ENCODE measurements at places on chromosomes 7 and 10.

- DNase-seq, result no peak
Observed at GRCh38 chr7:97851683-97852082, 20.5 kb downstream of the ASNS start.

- DNase-seq, result no peak
Observed at GRCh38 chr7:8249121-8249520, 12.8 kb downstream of the ICA1 start.

DNA sequence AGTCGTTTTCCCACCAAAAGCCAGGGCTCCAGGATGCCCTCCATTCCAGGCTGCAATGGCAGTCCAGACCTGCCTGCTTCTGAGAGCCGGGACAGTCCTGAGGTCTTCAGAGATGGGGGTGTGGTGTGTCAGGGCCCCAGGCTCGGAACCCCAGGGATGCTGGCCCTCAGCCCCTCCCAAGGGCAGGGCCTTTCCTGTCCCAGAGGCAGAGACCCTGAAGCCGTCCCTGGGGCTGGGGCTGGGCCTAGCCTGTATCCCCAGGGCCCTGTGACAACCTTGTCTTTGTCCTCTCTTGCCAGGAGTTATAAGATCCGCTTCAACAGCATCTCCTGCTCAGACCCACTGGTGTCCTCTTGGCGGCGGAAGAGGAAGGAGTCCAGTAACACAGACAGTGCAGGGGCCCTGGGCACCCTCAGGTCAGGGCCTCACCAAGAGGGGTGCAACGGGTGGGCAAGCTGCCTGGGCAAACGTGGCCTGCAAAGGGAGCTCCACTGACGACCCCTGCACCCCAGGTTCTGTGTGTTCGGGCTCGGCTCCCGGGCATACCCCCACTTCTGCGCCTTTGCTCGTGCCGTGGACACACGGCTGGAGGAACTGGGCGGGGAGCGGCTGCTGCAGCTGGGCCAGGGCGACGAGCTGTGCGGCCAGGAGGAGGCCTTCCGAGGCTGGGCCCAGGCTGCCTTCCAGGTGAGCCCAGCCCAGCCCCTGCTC lies 15.9 kb downstream of the NOS3 start:
- no peak for DNase-seq

DNA sequence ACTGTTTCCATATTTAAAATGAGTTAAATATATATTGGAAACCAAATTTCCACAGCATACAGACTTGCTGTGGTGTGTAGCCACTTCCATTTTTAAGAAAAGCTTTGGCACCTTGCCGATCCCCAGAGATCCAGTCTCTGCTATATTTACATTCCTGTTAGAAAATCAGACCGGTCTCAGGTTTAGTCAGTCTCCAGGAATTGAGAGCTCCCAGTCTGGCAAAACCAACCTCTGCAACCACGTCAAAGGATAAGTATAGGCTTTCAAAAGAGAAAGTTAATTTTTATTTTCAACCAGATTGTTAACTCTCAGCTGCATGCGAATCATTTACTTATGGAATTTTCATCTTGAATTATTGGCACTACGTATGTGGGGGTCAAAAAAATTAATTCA lies 28.2 kb downstream of the PUS7 start:
- DNase-seq, result no peak

DNA sequence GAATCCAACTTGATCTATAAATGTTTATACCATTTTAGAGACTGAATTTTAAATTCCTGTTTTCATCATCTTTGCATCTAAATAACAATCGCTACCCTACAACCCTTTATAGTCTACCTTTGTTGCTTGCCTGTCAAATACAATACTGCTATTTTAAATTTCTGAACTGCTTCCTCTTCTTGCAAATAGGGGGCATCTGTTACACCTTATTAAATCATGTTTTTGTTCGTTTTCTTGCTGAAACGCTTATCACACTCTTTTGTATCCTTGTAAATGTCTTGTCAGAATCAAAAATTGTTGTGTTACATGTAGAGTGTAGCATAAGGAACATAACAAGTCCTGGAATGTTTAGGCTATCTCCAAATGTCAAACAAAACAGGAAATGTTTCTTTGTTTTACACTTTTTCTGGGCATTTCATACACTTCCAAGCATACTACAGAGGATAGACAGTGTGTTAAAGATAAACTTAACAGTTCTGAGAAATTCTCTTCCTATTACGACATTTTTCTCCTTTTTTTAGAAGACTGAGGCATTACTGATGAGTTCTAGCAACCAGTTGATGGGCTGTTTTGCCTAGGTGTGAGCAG lies 281.3 kb downstream of the GPR158 start:
- no peak for DNase-seq

GRCh38 chr10:104256335-104256961 lies 1.8 kb downstream of the GSTO1 start:
- no peak for DNase-seq

- no peak for DNase-seq
Observed at GRCh38 chr7:135971366-135971725, 5.8 kb downstream of the MTPN start.

GRCh38 chr10:86100581-86101061 lies 266.0 kb downstream of the GRID1 start:
- DNase-seq, result no peak

- DNase-seq, result no peak
Observed at GRCh38 chr7:157973971-157974677, 613.5 kb downstream of the PTPRN2 start.

DNA sequence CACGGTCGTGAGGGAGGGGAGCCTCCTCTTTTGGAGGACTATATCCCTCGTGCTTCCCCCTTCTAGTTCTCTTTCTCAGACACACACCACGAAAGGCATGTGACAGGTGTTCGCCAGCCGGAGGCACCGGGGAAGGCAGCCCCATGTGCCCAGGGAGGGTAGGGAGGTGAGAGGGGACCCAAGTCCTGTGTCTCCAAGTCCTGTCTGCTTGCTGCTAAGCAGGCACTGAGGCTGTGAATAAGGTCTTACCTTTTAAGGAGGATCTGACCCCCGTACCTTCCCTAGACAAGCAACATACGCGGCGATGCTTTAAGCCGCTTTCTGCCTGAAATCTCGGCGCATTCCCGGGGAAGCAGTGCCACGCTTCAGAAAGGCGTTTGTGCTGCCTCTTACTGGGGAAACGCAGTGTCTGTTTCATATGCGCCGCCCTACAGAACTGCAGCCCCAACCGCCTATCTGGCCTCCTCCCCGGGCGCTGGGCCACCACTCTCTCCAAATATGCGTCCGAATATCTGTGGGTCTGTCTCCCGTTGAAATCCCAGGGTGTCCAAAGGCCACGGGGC lies 770 bp downstream of the PLXNA4 start:
- DNase-seq, result no peak

GRCh38 chr10:25851548-25851947 lies 82.5 kb upstream of the MYO3A start:
- no peak for DNase-seq

GRCh38 chr10:49488056-49488717 lies 50.7 kb downstream of the ERCC6 start:
- DNase-seq, result no peak

DNA sequence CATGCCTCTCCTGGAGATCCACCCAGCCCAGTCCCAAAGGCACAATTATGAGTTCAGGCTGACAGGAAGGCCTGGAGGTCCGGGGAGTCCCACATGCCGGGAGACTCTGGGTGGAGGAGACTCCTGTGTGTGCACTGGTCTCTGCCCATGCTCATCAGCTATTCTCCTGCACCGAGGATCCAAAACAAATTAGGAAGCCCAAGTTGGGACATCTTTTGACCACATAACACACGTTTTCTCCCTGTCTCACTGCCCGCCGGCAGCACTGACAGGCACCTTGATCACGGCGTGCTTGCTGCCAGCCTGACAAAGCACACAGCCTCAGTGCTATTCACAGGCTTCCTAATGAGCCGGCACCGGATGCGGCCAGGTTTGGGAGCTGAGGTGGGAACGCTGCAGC lies 412.7 kb downstream of the PTPRN2 start:
- no peak for DNase-seq

- DNase-seq, result no peak
Observed at GRCh38 chr7:156940421-156941122, 8.9 kb upstream of the NOM1 start.

GRCh38 chr7:151756076-151756731 lies 120.7 kb downstream of the PRKAG2 start:
- DNase-seq, result peak; percentile 70

DNA sequence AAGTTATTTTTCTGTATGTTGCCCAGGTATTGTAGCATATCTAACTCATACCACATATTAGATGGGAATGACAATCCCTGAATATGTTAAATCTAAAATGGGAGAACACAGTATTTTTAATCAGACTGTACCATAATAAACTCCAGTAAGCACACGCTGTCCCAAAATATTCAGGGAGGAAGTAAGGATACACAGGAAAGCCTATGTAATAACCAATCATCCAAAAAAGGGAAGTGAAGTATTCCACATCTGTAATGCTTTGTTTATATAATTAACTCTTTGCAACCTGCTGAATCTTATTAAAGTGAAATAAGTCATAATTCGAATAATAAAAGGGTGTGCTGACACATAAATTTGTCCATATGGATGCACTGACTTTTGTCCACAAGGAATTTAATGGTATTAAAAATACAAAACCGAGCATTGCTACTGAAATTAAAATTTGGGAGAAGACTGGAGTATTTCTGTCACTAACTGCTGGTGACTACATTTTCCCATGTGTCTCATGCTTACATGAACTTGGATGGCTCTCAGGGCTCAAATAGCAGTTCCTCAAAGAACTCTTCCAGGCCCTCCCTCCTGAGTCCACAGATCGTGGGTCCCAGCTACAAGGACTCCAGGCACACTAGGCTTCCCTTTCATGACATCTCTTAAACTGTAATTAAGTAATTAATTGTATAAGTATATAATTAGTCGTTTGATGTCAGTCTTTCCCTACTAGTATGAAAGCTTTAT lies 120.6 kb downstream of the NEBL start:
- DNase-seq, result no peak

GRCh38 chr7:95716357-95717122 lies 55.8 kb upstream of the DYNC1I1 start:
- no peak for DNase-seq

GRCh38 chr10:20363684-20364083 lies 533.4 kb downstream of the NEBL start:
- no peak for DNase-seq

DNA sequence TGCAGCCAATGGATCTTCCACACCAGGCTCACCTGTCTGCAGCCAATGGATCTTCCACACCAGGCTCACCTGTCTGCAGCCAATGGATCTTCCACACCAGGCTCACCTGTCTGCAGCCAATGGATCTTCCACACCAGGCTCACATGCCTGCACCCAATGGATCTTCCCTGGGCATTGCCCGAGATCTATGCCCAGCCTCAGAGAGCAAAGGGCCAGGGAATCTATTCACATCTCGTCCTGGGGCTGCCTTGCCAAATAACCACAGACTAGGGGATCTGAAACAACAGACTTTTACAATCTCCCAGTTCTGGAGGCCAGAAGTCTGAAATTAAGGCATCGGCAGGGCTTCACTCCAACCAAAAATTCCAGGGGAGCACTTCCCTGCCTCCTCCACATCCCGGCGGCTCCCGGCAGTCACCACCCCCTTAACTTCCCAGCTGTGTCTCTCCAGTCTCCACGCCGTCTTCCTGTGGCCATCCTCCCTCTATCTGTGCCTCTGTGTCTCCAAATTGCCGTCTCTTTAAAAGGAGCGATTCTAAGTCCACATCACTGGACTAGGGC lies 92.4 kb upstream of the PPP2R2D start:
- no peak for DNase-seq

- no peak for DNase-seq
Observed at GRCh38 chr10:19833170-19833824, 17.1 kb downstream of the PLXDC2 start.

DNA sequence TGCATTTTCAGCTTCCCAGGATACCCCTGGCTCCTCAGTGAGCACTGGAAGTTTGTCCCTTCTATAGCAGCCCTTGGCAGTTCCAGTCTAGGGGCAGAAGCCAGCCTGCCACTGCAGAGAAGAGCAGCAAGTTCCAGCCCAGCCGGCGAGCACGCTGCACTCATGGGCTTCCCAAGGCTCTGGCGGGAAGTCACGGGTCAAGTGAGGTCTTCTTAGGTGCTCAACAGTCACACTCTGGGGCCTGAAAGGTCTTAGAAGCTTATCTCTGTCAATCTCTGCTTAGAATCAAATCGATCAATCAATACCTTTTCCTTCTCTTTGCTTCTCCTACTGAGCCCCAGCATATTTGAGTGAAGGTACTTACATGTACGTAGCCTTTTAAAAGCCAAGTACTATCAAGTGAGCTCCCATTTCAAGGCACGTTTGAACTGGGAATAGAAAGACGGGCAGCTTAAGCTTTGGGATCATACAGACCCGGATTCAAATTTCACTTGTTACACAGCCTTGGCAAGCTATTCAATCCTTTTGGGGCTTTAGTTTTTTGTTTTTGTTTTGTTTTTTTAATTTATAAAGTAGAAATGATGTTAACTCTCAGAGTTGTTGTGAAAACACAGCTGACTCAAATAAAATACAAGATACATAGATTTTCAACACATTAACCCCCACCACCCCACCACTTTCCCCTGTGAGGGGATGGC lies 152.6 kb upstream of the KLF14 start:
- no peak for DNase-seq

DNA sequence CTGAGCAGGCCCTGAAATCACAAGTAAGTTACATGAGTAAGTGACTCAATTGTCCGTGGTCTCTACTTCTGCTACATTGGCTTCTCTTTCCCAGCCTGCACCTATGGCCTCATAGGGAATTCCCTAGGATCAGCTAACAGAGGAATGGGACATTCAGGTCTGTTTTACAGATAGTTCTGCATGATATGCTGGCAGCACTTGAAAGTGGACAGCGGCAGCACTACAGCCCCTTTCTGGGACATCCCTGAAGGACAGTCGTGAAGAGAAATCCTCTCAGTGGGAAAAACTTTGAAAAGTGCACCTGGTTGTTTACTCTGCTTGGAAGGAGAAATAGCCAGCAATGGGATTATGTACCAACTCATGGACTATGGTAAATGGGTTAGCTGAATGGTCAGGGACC lies 293.1 kb upstream of the CACNA2D1 start:
- no peak for DNase-seq

DNA sequence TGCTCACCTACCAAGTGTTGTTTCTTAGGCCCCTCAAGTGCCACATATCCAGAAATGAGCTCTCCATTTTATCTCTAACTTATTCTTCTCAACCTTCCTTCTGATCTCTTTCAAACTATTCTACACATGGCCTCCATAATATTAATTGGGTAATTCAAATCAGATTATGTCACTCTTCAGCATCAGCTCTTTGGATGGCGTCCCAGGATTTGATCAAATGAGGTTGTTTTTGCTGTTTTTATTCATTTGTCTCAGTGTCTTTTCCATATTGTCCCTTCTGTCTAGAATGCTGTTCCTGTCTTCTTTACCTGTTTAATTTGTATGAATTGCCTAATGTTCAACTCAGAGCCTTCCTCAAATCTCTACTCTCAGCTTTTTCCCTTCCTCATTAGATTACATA lies 234.6 kb upstream of the CXCL12 start:
- no peak for DNase-seq

Measured in stimulated activated CD4-positive, alpha-beta T cell treated with anti-CD3 and anti-CD28 coated beads, Interleukin-1b, Interleukin-23, amount 100 ng/mL, for 48 hours (primary cell).